ENCODE measurements at places on chromosomes 7 and 10.

DNA sequence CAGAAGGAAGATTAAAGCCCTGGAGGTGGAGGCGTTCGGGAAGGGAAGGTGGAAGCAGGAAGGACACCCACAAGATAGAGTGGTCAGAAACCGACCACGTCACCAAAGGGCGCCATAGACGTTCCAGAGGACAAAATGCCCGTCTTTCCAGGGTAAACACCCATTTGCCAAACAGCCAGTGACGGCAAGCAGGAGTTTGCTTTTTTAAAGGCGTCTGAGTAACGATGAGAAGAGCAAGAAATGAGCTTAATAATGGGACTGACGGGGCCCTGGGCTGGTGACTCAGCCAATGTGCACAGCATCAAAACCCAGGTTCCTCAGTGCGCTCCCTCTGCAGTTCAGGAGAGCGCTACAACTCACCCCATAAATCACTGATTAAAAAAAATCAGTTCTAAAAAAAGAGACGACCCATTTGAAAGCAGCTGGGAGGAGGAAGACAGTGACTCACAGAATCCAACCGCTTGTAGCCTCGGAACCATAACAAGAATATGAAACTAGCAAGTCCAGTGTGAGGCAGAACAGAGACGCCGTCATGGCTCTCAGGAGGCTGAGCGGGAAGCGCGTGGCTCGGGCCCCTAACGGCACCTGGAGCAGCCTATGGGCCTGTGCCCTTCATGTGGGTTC, 5.9 kb downstream of the DIP2C start:
- DNase-seq, result no peak

DNA sequence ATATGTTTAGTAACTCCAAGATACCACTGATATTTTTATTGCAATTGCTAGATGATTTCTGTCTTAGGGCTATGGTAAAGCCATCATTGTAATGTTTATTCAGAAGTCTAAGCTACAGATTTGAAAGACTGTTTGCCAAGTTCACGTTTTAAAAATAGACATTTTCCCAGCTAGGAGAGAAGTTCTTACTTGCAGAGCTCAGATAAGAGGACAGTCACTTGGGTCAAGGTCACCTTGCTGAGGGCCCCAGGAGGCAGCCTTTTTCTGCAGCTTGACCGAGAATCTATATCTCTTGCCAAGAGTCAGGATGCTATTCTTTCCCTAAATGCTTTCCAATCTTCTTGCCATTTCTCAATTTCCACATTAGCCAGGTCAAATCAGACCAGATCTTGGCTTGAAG, 1011.2 kb downstream of the KCNMA1 start:
- DNase-seq, result no peak

DNA sequence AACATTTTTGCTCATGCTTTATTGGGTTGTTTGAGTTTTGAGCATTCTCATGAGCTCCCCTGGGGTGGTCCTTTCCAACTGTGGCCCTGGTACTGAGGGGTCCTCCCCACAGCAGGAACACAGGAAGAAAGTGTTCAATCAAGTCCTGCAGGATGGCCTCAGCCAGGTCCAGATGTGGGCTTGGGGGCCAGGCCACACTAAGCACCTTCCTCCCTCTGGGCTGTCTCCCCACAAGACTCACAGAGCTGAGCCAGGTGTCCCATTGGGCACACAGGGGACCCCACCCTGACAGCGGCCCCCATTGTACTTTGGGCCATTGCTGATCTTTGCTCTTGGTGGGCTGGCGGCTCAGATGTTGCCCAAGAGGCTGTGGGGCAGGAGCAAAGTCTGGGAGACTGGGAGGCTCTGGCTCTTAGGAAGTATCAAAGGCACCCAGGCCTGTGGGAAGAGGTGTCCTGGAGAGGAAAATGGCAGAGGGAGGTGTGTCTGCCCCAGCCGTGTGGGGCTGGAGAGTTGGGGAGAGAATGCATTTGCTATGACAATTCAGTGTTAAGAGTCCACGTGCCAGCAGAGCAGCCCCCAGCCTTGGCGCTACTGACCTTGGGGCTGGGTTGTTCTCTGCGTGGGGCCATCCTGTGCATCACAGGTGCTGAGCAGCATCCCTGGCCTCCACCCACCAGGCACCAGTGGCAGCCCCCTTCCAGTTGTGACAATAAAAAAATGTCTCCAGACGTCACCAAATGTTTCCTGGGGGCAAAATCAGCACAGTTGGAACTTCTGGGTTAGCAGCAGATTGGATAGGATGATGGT, 17.8 kb downstream of the SCART1 start:
- DNase-seq, result no peak

DNA sequence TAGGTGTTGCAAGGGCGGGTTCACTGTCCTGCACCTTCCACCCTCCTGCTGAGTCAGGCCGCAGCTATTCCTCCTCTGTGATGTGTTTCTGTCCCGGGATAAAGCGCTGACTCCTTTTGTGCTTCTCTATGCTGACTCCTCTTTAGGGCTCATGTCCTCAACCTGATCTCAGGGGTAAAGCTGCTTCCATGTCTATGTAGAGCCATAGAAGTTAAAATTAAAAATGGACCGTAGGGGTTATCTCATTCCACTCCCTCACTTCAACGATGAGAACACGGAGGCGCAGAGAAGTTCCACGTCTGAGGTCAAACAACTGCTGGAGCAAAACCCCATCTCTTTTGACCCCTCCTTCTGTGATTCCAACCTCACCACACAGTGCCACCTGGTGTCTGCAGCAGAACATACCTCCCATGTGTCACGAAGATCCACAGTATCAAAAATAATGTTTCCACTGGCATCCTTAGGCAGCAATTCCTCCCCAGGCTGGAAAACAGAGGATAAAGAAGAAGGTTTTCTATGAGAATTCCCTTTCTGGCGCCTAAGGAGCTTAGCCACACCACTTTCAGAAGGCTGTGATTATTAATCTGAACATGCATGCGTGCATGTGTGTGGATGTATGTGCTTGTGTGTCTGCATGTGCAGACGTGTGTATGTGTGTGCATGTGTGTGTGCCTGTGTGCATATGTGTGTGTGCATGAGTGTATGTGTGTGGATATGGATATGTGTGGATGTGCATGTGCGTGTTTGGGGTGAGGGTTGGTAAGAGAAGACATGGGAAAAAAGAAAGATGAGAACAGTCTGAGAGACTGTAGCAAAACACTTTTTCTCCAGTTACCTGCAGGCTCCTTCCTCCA, 81.2 kb upstream of the UCN3 start:
- DNase-seq, result peak; percentile 33

DNA sequence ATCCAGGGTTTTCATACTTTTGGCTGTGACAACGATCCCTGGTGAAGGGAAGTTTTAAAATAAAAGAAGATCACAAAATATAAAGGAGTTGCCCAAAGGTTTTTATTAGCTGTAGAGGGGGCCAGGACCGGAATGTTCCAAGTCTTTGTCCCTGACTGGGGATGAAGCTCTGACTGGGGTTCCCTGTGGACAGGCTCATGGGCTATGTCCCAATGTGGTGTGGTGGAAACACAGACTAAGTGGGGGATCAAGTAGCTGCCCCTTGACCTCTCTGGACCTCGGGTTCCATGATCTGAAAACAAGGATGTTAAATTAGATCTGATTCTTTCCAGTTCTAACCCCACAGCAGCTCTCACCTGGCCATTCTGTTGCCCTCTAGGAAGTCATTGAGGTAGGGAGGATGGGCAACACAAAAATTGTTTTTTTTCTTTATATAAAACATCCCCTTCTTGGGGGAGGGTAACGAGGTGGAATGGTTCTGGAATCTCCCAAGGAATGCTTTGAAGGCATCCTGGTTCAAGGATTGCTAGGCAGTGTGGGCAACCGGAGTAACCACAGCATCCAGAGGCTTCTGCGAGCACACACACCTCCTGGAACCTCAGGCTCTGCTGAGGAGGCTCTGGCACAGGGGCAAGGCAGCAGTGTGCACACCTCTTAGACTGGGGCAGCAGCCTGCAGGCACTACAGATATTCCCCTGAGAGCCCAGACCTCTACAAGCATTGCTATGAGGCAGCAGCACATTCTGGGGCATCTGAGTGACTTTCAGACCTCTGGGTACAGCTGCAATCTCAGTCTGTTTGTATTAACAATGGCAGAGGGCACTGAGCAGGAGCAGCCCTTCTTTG, 21.4 kb upstream of the CRYGN start:
- no peak for DNase-seq

DNA sequence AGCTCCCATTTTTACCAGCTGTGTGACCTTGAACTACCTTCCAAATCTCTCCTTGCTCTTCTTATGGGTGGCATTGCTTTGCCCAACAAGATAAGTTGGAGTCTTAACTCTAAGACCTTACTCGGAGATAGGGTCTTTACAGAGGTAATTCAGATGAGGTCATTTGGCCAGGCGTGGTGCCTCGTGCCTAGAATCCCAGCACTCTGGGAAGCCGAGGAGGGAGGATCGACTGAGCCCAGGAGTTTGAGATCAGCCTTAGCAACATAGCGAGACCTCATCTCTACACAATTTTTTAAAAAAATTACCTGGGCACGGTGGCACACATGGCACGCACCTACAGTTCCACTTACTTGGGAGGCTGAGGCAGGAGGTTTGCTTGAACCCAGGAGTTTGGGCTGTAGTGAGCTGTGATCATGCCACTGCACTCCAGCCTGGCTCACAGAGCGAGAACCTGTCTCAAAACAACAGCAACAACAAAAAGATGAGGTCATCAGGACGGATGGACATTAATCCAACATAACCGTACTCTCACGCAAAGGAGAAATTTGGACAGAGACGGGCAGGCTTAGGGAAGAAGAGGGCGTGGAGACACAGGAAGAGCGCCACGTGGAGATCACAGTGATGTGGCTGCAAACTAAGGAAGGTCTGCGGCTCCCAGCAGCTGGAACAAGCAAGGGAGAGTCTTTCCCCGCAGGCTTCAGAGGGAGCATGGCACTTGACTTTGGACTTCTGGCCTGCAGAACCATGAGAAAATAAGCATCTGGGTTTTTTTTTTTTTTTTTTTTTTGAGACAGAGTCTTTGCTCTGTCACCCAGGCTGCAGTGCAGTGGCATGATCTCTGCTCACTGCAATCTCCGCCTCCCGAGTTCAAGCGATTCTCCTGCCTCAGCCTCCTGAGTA, 122.3 kb upstream of the CARD11 start:
- DNase-seq, result no peak

GRCh38 chr7:97845622-97846203, 26.5 kb downstream of the ASNS start:
- DNase-seq, result peak; percentile 9

GRCh38 chr7:154638286-154638685, 364.6 kb downstream of the PAXIP1 start:
- no peak for DNase-seq

GRCh38 chr10:88992921-88993524, 2.4 kb downstream of the FAS start:
- no peak for DNase-seq

DNA sequence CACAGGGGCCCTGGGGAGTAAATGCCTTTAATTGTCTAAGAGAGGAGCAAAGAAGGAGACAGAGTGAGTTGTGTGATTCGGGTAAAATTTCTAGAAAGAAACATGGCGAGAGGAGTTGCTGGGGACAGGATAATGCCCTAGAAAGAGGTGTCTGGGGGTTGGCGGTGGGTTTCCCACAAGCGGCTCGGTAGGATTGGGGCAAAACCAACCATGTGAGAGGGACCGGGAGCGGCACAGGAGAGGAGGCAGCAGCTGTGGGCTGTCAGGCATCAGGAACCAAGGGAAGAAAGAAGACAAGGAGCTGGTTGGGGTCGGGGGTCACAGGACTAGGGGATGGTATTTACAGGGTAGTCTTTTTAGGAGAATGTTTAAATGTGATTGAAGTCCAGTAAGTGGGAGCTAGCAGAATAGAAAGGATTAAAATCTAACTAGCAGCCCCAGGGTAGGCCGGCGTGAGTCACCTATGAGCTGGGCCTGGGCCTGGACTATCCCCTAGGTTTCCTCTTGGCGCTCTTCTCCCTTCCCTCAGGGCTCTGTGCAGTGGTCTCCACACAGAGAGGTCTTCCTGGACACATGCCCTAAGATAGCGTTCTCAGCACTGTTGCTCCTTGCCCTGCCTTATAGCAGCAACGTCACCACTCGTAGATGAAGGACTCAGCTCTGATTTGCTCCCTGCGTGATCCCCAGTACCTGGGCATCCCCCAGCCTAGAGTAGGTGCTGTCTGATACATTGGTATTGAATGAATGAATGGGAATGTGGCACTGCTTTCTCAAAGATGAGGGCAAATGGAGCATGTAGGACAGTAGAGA, 32.6 kb downstream of the IKZF1 start:
- DNase-seq, result no peak
